ENCODE measurements at places on chromosomes 6 and 20. TPM values are rescaled to one million over a fixed set of nuclear protein-coding genes. Genes with fewer than 3 reads are reported as not detected.

The SRF gene
- total RNA-seq = 11.3 TPM

The FRK gene
- 0.92 TPM for total RNA-seq

The PTCRA gene
- not detected for total RNA-seq

The TRIM31 gene
- not detected for total RNA-seq

The HSPA1A gene
- 190 TPM for total RNA-seq

The PRELID3B gene
- total RNA-seq = 78.4 TPM

The LKAAEAR1 gene
- total RNA-seq = 2.1 TPM

The SAMD5 gene
- total RNA-seq = 26.3 TPM

The PLA2G7 gene
- total RNA-seq = 4.6 TPM

The GABRR1 gene
- total RNA-seq = 0.46 TPM

The TMEM30A gene
- 206 TPM for total RNA-seq

The SIRPB2 gene
- total RNA-seq = 0.69 TPM

Data from diencephalon (tissue), 1 donor.